ENCODE measurements at places on chromosomes 16 and 17. TPM values are rescaled to one million over a fixed set of nuclear protein-coding genes. Genes with fewer than 3 reads are reported as not detected.

NEUROD2 gene
- not detected for total RNA-seq

IGFBP4 gene
- total RNA-seq, result 127 TPM

MYADML2 gene
- total RNA-seq, result not detected

CPHXL2 gene
- not detected for total RNA-seq

FOXC2 gene
- 1.5 TPM for total RNA-seq

COPZ2 gene
- total RNA-seq, result 11.4 TPM

MAP3K3 gene
- 17.3 TPM for total RNA-seq

PRDM7 gene
- not detected for total RNA-seq

DNA sequence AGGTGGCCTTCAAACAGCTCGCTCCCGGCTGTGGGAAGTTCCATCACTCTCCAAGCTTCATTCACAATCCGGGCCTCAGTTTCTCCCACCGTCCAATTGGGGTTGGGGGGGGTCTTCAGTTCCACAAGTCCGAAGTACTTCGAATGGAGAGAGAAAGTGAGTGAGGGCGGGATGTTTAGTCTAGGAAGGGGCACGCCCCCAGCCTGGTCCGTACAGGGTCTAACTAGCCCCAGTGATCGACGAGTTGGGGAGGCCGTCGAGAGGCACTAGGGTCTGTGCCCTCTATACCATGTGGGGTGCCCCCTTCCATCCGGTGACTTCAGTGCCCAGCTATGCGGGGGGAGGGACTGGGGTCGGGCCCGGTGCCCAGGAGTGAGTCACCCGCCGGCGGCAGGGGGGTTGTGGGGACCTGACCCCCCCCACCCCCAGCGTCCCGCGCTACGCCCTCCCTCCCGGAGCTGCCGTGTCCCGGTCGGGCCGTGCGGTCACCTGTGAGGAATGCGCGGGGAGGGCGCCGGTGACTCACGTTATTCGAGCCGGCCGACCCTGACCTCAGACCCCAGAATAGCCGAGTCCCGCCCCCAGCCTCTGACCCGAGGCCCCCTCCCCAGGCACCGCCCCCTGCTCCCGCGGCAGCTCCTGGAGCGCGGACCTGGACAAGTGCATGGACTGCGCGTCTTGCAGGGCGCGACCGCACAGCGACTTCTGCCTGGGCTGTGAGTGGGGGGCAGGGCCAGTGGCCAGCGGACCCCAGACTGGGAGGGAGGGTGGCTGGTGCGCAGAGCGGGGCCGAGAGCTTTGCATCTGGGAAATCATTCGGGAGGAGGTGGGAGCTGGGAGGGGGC lies 658 bp downstream of the TNFRSF12A start:
- peak; percentile 86 for DNase-seq

DNA sequence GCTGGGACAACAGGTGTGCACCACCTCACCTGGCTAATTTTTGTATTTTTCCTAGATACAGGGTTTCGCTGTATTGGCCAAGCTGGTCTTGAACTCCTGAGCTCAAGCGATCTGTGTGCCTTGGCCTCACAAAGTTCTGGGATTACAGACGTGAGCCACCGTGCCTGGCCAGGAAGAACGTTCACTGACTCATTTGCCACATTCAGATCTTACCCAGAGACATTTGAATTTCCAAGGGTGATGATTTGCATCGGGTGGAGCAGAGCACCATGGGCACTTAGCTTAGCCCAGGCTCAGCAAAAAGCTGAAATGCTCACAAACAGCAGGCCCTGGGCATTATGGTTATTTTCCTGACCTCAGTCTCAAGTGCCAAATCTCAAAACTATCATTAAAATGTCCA lies 14.5 kb upstream of the ADORA2B start:
- DNase-seq, result no peak

DNA sequence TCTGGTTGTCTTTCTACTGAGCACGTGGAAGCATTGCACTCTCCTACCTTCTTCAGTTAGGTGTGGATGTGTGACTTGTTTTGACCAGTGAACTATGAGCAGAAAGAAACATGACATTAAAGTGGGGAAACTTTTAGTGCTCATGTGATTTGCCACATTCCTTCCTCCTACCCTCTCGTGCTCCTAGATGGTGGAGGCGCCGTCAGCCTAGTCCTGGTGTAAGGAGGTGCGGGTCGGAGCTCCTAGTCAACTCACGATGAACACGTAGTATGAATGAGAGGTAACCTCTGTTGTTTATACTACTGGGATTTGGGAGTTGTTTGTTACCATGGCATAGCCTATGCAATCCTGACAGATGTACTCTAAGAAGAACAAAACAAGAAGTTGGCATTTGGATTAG lies 47.4 kb downstream of the KSR1 start:
- no peak for DNase-seq

DNA sequence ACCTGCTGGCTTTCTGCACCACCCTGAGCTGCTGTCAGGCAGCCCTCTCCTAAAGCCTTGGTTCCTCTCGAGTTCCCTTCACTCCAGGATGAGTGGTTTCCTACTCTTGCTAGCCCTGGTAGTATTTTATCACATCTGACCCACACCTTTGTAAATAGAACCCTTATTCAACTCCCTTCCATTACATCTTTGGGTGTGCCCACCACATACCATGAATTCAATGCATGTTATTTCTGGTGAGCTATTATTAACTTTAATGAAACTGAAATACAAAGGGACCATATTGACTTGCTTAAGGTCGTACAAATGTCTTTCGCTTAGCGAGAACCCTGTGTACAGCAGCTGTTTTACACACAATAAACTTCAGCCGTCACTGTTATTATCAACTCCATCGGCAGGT lies 521.3 kb downstream of the GRIN2A start:
- no peak for DNase-seq

GRCh38 chr17:50559674-50560184 lies 786 bp upstream of the CACNA1G start:
- peak; percentile 76 for DNase-seq

GRCh38 chr17:71613996-71614395 lies 506.8 kb upstream of the SOX9 start:
- no peak for DNase-seq

Data from Peyer's patch (tissue), 4 donors.